ENCODE measurements at places on chromosomes 3 and 15. TPM values are rescaled to one million over a fixed set of nuclear protein-coding genes. Genes with fewer than 3 reads are reported as not detected.
A peak's percentile ranks its signal among the peaks of the same experiment; 100 is the strongest.

Gene SGO1
- 10.1 TPM for polyA plus RNA-seq

Gene FLNB
- 13.8 TPM for polyA plus RNA-seq

Gene SERINC4
- polyA plus RNA-seq = 0.44 TPM

GRCh38 chr3:184716622-184717398, 4.9 kb upstream of the MAGEF1 start:
- H3K27me3 ChIP-seq = no peaks in the 10 kb centered on the region
- DNase-seq = peak; percentile 57
- no peaks in the 10 kb centered on the region for H3K36me3 ChIP-seq
- H3K27ac ChIP-seq = peak overlapping the region; percentile 92

- no peak overlapping the region for H3K27ac ChIP-seq
- no peak for DNase-seq
- H3K27me3 ChIP-seq = no peaks in the 10 kb centered on the region
Measured at GRCh38 chr3:139292711-139293664, 50.8 kb upstream of the MRPS22 start.

- no peak for DNase-seq
Measured at GRCh38 chr3:155112661-155113389, 32.7 kb downstream of the MME start.

DNA sequence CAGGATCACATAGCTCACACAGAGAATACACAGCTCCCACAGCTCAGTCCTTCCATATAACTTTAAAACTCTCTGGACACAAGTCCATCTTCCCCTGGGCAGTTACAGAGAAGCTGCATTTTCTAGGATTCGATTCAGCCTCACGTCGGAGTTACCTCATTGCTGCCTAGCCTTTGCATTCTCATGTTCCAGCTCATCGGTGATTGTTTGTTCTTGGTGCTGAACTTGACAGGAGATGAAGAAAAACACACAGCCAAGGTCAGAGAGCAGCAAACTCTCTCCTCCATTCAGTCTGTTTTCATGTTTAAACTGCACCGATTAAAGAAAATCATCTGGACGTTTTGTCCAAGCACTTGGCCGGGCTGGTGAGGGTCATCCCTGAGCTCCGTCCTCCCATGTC, 375.5 kb upstream of the CFAP20DC start:
- H3K4me1 ChIP-seq = no peaks in the 10 kb centered on the region
- H3K27ac ChIP-seq = no peak overlapping the region
- no peak overlapping the region for H3K4me3 ChIP-seq

DNA sequence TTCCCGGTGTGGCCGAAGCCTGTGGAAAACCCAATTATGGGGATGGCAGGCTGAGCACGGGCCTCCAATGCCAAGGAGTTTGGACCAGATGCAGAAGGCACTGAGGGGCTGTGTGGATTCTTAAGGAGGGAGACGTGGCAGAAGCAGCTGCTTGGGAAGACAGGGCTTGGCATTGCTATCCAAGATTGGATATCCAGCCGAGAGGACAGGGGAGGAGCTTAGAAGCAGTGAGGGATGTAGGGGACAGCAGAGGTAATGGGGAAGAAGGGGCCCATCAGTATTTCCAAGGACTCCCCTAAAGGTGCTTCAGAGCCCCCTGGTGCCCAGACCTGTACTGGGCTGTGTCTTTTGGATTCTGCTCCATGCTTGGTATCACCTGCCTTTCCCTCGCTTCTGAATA, 112.8 kb upstream of the TLE3 start:
- H3K4me3 ChIP-seq = no peak overlapping the region
- H3K4me1 ChIP-seq = no peaks in the 10 kb centered on the region
- no peaks in the 10 kb centered on the region for H3K36me3 ChIP-seq
- no peak overlapping the region for H3K27ac ChIP-seq

DNA sequence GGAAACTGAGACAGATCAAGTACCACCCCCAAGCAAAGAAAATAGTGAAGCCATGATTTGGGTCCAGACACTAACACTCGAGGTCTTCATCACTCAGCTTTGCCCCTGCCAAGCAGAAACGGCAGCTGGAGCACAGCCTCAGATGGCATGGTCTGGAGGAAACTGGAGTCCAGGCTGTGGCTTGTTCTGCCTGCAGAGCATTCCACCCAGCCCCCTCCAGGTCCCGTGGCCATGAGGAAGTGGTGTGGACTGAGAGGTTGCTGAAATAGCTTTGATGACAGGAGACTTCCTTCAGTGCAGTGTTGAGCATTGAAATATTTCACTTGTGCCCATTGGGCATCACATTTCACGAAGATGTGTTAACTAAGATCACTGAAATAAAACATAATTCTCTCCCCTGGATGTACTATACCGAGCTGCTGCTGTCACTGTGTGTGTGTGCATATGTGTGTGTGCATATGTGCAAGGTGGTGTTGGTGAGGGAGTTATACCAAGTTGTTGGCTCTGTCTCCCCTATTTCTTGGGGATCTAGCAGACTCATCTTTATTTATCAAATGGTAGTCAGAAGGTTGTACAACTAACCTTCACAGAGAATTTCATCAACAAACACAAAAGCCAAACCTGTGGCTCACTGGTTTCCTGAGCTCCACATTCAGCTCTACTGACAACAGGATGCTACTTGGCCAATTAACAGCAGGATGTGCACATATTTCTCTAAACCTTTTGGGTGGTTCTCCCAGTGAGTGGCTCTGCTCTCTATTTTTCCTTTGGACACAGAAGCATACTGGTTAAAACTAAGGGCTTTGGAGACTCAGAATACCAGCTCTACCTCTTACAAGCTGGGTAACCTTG, 660.1 kb upstream of the CFAP20DC start:
- no peak overlapping the region for H3K4me3 ChIP-seq
- no peak overlapping the region for H3K27ac ChIP-seq
- no peak for DNase-seq
- H3K36me3 ChIP-seq = no peaks in the 10 kb centered on the region
- no peaks in the 10 kb centered on the region for H3K27me3 ChIP-seq

DNA sequence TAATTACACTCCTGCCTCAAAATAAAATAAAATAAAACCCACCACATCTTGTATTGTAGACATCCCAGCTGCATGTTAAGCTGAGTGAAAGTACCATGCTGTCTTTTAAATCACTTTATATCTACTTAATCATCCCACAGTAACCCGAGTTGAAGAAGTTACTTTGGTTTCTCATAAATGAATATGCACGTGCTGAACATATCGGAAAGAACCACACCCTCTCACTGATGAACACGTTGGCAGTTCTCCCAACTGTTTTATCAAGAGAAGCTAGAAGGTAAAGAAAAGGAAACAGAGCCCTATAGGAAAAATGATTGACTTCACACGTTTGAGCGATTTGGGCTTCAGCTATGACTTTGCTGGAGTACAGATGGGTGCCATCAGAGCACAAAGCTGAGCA, 15.9 kb upstream of the TM4SF19 start:
- no peak overlapping the region for H3K27ac ChIP-seq
- DNase-seq = no peak
- peaks cover 42% of the 10 kb centered on the region for H3K36me3 ChIP-seq
- H3K4me3 ChIP-seq = no peak overlapping the region

GRCh38 chr3:127172781-127173515, 20.0 kb upstream of the PRR23E start:
- DNase-seq = peak; percentile 59
- peak overlapping the region; percentile 44 for H3K27ac ChIP-seq
- no peaks in the 10 kb centered on the region for H3K27me3 ChIP-seq
- no peak overlapping the region for H3K4me3 ChIP-seq
- no peaks in the 10 kb centered on the region for H3K36me3 ChIP-seq

Data from cardiac muscle cell (in vitro differentiated cells and primary cell).